ENCODE measurements at places on chromosomes 6 and 20. TPM values are rescaled to one million over a fixed set of nuclear protein-coding genes. Genes with fewer than 3 reads are reported as not detected.

DNA sequence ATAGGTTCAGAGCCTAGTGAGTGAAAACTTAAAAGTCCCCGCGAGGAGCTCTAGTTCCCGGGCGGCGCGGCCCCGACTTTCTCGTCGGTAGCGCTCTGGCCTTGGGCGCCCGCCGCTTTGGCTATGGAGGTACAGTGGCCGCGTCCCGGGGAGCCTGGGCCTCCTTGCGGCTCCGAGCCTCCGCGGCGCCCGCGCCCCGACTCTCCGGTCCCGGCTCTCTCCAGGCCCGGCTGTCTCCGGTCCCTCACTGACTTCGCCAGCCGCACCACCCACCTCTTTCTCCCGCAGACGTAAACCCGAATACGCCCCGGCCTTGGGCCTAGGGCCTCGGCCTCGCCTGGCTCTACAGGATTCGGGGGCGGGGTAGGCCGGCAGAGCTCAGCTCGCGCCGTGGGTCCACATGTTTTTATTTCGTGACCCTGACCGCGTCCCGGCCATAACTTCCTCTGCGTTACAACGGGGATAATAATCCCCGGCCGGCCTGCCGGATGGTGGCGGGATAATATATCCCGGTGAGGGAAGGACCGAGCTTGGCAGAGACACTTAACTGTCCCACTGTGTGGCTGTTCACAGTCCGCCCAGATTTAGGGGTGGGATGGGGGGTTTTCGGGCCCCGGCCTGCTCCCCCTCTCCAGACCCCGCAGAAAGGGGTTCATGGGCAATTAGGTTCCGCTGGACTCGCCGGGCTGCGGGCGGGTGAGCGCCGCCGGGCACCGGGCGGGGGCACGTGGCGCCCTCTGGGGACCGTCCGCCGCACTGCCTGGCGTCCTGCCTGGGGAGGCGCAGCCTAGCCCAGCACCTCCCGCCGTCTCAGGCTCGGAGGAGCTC, 10.0 kb upstream of the TBX18 start:
- DNase-seq, result no peak

- DNase-seq, result no peak
Observed at GRCh38 chr6:149132336-149132735, 185.2 kb upstream of the TAB2 start.

OVOL2 gene
- not detected for polyA plus RNA-seq

BPIFA1 gene
- not detected for polyA plus RNA-seq

RSPO3 gene
- polyA plus RNA-seq, result 13.3 TPM

- no peak for DNase-seq
Observed at GRCh38 chr6:13331516-13332348, 3.4 kb upstream of the TBC1D7 start.

GRCh38 chr6:156598855-156599180, 178.4 kb upstream of the ARID1B start:
- no peak for DNase-seq

PLN gene
- polyA plus RNA-seq, result 8.1 TPM

Measured in muscle of arm (tissue), 14 donors.